Brain (organoid and tissue), 16 donors: ENCODE measurements at places on chromosomes 1 and 21. TPM values are rescaled to one million over a fixed set of nuclear protein-coding genes. Genes with fewer than 3 reads are reported as not detected.

OR2T11 gene
- not detected for polyA plus RNA-seq

TDRD5 gene
- not detected for polyA plus RNA-seq

LORICRIN gene
- not detected for polyA plus RNA-seq

FCGR3B gene
- polyA plus RNA-seq, result 1.3 TPM

MIB2 gene
- 27.2 TPM for polyA plus RNA-seq

VN1R5 gene
- not detected for polyA plus RNA-seq

CAPN8 gene
- 0.61 TPM for polyA plus RNA-seq

TINAGL1 gene
- 9.7 TPM for polyA plus RNA-seq

DIO1 gene
- not detected for polyA plus RNA-seq

C1orf87 gene
- not detected for polyA plus RNA-seq

HSPA6 gene
- 0.39 TPM for polyA plus RNA-seq

LCE1F gene
- not detected for polyA plus RNA-seq

MTR gene
- polyA plus RNA-seq, result 3.8 TPM

ITLN2 gene
- not detected for polyA plus RNA-seq

C2CD2 gene
- polyA plus RNA-seq, result 6.0 TPM

OPRD1 gene
- 1.9 TPM for polyA plus RNA-seq

MYOM3 gene
- not detected for polyA plus RNA-seq

GBP7 gene
- polyA plus RNA-seq, result not detected

CD5L gene
- 1.9 TPM for polyA plus RNA-seq

REN gene
- 0.31 TPM for polyA plus RNA-seq

PRXL2B gene
- 42.7 TPM for polyA plus RNA-seq

PRDM15 gene
- 9.3 TPM for polyA plus RNA-seq

LAPTM5 gene
- polyA plus RNA-seq, result 35.0 TPM

BNIPL gene
- 0.53 TPM for polyA plus RNA-seq

CYP4Z1 gene
- polyA plus RNA-seq, result not detected

TMPRSS15 gene
- not detected for polyA plus RNA-seq

OR2AK2 gene
- polyA plus RNA-seq, result not detected

KIAA0040 gene
- 1.9 TPM for polyA plus RNA-seq

KLF17 gene
- polyA plus RNA-seq, result not detected

LCE6A gene
- polyA plus RNA-seq, result not detected

SEMA4A gene
- 6.6 TPM for polyA plus RNA-seq
